ENCODE measurements at places on chromosomes 6 and 20. TPM values are rescaled to one million over a fixed set of nuclear protein-coding genes. Genes with fewer than 3 reads are reported as not detected.

The TAGAP gene
- total RNA-seq, result 60.3 TPM

The PTGIS gene
- total RNA-seq, result 0.62 TPM

The SLC44A4 gene
- total RNA-seq, result not detected

The ABT1 gene
- total RNA-seq, result 24.9 TPM

The PRICKLE4 gene
- total RNA-seq, result not detected
